ENCODE measurements at places on chromosomes 6 and 20.

DNA sequence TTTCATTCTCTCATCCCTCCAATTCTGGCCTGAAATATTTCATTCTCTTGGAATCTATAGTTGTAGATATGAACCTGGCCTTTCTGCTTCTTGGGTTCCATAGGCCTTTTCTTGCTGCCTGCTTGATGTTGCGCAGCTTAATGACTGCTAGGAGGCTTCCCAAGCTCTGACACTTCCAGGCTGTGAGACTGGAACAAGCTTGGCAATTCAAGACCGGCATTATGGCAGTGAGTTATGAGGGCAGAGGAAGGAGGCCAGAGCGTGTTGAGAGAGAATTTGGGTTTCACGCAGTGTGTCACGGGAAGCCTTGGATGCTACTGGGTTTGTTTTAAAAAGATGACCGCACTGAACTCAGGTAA is 948 bp upstream of the DNAJC5 start:
- no peak for DNase-seq

DNA sequence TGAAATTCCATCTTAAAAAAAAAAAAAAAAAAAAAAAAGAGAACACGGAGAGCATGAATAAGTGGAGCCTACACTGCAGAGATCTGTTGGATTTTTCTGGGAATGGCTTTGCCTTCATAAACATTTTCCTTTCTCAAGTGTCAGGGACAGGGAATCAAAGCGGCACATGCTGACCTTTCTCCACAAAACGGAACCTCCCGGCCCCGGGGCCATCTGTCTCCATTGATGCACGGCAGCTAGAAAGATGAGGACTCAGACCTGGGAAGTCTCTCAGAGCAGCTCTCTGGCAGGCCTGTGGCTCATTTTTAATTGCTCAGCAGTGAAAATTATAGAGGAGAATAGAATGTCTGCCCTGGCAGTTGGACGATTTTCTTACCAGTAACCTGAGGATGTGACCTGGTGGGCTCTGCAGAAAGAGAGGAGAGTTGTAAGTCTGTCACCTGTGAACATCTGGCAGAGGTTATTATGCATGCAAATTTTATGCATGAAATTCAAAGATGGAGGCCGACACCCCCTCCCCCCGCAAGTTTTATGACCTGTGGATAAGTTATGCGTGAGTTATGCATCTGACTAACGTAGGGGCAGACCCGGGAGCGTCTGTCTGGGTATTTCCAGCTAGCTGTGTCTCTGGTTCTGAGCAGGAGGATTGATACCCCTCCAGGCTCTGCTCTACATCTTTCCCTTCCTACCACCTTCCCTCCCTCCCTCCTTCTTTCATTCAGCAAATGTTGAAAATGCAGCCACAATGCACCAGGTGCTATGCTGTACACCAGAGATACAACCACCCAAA is 352.5 kb downstream of the CDH26 start:
- DNase-seq, result no peak

DNA sequence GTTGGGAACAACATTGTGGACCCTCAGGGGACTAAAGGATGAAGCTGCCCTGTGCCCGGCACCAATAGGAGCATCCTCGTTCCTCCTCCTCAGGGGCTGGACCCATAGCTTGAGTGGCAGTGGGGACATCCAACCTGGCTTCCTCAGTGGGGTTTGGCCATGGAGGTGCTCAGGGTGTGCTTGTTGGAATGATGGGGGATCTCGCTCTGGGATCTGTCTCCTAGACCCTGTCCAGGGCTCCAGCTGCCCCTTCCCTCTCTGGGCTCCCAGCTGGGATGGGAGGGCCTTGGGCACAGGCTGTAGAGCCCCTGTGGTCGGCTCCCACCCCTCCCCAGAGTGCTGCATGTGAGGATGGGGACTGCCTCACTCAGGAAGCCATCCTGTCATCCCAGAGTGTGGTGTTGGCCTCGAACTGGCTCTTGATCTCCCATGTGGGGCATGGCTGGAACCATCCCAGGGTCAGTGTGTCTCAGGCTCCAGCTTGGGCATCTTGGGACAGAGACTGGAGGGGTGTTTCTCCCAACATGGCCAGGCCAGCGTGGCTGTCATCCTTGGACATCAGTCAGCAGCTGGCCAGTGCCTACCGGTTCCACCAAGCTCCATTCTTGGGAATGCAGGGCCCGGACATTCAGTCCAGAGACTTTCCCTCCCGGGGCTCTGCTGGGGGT is 9.5 kb upstream of the MYT1 start:
- DNase-seq, result no peak

DNA sequence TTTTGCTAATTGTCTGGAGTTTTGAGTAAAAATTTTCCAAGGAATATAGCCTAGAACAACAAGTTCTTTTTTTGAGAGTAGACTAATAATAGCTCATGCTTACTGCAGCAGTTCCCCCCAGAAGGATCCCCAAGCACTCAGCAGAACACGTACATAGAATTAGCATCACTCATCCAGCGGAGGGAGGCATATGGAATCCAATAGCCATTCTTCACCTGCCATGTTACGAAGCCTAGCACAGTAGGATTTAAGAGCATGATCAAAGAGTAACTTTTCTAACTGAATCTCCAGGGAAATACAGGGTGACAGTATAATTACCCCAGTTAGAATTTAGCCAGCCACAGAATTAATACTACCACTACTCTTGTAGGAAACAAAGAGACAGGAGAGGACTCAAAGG is 511.7 kb upstream of the NOX3 start:
- DNase-seq, result no peak

GRCh38 chr6:169454204-169454871 is 200.7 kb upstream of the THBS2 start:
- DNase-seq, result no peak

- DNase-seq, result no peak
These were observed 81.9 kb downstream of the SIM1 start for GRCh38 chr6:100382767-100383195.

GRCh38 chr20:50592282-50593004 is 82.3 kb downstream of the PTPN1 start:
- DNase-seq, result no peak

DNA sequence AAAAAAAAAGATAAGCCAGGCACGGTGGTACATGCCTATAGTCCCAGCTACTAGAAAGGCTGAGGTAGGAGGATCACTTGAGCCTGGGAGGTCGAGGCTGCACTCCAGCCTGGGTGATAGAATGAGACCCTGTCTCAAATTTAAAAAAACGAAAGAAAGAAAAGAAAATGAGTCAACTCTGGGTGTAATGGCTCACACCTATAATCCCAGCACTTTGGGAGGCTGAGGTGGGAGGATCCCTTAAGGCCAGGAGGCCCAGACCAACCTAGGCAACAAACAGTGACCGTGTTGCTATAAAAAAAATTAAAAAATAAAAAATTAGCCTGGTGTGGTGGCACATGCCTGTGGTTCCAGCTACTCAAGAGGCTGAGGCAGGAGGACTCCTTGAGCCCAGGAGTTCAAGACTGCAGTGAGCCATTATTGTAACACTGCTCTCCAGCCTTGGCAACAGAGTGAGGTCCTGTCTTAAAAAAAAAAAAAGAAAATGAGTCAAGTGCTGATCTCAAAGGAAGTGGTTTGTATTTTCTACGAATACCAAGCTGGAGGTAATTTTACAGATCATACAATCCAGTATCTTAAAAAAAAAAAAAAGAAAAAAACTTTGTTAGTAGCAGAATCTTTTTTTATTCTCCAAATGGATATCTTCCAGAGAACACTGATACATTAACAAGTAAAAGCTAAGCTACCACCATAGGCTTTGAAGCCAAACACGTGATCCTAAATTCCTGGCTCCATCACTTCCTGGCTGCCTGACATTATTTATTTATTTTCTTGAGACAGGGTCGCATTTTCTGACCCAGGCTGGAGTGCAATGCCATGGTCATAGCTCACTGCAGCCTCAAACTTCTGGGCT is 5.7 kb downstream of the COMMD7 start:
- DNase-seq, result peak; percentile 56

DNA sequence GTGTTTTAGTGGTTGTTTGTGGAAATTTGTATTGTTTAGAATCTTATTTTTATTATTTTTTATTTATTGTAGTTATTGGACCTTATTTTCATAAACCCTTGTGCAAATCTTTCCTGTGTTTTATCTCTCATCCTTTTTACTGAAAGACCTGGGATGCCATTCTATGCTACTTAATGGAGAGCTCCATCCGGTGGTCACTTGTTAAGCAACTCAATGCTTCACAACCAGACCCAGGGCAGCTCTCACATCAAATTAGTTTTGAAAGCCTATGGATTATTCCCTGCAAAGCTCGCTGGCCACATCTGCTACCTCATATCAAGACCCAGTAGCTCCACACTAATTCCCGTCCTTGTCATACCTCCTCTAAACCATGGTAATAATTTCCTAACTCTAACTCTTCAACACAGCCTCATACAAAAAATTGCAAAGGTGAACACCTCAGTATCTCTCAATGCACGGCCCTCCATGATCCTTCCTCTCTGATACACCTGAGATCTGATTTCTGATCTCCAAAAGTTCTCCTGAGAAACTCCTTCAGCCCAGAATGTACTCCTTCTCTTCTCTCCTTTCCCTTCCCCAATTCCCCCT is 296.6 kb upstream of the MANEA start:
- no peak for DNase-seq

- DNase-seq, result no peak
These were observed 20.9 kb upstream of the PLCG1 start for GRCh38 chr20:41116282-41116956.

DNA sequence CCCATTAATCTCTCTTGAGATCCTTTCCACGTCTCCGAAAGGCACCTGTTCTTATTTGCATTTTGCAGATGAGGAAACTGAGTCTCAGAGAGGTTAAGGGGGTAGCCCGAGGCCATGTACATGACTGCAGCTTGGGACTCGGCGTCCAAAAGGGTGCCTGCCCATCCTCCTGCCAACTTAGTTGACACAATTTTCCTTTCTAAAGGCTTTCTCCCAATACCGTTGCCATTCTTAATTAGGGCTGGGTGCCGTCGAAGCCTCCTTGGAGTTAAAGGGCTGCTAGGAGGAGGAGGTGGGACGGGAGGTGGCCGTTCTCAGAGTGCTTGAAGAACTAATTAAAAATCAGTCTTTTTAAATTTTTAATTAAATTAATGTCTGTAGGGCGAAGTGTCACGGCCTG is 546 bp upstream of the PSMG4 start:
- DNase-seq, result no peak

GRCh38 chr6:154234019-154234772 is 122.4 kb downstream of the IPCEF1 start:
- no peak for DNase-seq

DNA sequence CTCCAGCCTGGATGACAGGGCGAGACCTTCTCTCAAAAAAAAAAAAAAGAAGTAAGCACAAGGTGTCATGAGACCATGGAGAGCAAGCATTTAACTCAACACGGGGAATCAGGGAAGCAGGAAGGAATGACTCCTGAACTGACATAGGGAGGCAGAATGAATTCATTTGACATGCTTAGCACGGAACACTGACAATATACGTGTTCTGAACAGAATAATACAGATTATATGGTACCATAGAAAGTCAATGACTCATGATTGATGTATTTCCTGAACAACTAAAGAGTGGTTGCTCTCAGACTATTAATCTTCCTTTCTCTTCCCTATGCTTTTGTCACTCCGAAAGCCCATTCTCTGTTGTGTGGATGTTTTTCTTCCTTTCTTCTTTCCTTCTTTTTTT is 20.7 kb upstream of the ASIP start:
- no peak for DNase-seq

DNA sequence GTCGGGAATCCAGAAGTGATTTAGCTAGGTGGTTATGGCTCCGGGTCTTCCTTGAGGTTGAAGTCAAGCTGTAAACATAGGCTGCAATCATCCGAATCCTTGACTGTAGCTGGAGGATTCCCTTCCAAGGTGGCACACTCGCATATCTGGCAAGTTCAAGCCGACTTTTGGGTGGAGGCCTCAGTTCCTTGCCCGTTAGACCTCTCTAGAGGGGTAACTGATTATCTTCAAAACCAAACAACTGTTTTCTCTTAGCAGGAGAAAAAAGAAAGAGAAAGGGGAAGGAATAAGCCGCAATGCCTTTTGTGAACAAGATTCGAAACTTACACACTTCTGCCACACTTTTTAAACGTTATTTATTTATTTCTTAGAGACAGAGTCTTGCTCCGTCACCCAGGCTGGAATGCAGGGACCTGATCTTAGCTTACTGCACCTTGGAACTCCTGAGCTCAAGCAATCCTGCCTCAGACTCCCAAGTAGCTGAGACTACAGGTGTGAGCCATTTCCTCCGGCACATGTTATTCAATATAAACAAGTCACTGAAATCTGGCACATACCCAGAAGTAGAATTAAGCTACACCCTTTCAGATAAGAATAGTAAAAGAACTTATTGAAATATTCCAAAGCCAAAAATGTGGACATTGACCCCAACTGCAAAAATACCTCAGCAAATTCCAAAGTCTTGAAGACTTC is 76.3 kb downstream of the HFE start:
- no peak for DNase-seq

DNA sequence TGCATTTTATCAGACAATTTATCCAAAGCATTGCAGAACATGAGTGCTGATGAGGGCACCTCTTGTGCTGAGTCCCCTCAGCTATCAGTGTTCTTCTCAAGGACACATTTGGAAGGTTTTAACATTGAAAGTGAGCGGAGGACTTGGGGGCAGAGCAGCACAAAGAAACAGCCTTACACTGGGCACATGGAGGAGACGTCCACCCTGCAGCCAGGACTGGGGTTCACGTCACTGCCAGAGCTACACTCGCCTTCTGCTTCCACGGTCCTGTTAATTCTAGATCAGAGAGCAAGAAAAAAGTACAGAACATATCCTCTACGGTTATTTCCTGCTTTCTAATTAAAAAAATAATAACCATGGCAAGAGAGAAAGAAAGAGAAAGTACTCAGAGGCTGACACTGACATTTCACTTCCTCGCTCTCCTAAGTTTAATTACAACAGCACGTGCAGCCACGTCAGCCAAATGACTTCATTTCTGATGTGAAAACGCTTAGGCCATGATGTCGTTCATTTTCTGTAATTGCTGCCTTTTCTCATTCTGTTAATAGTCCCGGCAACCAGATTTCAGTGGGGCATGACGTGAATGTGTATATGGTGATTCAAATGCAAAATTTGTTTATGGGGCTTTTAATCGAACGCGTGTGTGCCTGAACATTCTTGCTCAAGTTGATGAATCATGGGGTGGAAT is 5.1 kb downstream of the PRND start:
- peak; percentile 69 for DNase-seq

DNA sequence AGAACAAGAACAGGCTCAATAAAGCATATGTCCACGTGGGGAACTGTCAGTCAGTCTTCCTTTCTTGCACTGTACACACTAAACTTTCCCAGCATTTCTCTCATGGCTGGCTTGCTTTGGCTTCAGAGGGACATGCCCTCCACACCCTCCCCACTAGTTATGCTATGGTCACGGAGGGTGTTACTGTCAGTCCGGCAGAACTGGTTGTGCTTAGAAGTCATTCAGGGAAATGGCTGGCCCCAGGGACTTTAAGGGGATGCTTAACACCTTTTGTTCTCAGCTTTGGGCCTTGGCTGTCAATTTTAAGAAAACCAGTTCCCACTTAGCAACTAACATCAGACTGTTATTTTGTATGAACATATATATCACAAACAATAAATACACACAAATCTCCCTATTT is 55.1 kb downstream of the ELOVL5 start:
- DNase-seq, result no peak

GRCh38 chr20:3165473-3166337 is 6.0 kb upstream of the FASTKD5 start:
- DNase-seq, result no peak

GRCh38 chr6:97073903-97074302 is 149.4 kb downstream of the KLHL32 start:
- no peak for DNase-seq
